ENCODE measurements at places on chromosomes 12 and 14. TPM values are rescaled to one million over a fixed set of nuclear protein-coding genes. Genes with fewer than 3 reads are reported as not detected.

The KLRD1 gene
- total RNA-seq, result 21.2 TPM

The CTSG gene
- not detected for total RNA-seq

DNA sequence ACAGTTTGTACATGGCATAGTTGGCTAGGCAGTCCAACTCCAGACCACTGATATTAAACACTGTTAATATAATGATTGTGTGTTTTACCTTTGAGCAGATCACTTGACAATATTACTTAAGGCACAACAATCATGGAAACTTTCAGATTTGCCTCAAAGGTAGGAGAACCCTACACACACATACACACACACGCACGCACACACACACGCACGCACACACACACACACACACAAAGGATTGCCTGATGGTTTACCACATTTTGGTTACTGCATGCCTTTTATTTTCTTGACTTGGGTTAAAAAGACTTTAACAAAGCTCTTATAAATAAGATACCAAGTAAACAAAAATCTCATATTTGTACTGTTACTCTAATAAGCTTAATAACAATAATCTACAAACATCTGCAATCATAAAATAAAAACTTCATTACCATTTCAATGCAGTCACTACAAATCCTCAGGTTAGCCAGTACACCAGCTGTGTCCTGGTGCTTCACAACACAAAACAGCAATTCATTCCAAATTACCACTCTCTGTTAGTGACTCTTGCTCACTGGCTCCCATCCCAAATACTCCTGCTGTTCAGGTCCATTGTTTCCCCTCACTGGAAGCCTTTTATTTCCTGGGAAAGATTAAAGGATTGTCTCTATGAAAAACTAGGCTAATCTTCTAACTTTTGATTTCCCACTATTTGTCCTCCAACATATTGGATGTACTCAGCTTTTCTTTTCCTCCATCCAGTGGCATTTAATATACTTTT lies 175.2 kb upstream of the ATP2B1 start:
- H3K36me3 ChIP-seq, result no peaks in the 10 kb centered on the region
- H3K4me3 ChIP-seq, result no peak overlapping the region
- H3K4me1 ChIP-seq, result peaks cover 17% of the 10 kb centered on the region
- H3K27ac ChIP-seq, result no peak overlapping the region
- H3K27me3 ChIP-seq, result no peaks in the 10 kb centered on the region

The RFLNA gene
- not detected for total RNA-seq

The ESPL1 gene
- total RNA-seq, result 2.5 TPM

DNA sequence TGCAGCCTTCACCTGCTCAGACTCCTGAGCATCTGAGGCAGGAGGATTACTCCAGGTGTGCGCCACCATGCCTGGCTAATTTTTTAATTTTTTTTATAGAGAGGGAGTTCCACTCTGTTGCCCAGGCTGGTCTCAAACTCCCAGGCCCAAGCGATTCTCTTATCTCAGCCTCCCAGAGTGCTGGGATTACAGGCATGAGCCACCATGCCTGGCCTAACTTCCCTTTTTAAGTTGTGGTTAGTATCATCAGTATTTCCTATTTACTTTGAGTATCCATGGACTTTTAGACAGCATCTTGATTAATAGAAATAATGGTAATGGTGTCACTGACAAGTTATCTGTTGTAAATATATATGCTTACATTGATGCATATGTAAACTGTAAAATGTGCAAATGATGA lies 116.9 kb downstream of the FGD4 start:
- no peak overlapping the region for H3K27ac ChIP-seq
- H3K27me3 ChIP-seq, result peaks cover 7% of the 10 kb centered on the region
- H3K4me3 ChIP-seq, result no peak overlapping the region
- H3K4me1 ChIP-seq, result no peaks in the 10 kb centered on the region
- H3K36me3 ChIP-seq, result no peaks in the 10 kb centered on the region

DNA sequence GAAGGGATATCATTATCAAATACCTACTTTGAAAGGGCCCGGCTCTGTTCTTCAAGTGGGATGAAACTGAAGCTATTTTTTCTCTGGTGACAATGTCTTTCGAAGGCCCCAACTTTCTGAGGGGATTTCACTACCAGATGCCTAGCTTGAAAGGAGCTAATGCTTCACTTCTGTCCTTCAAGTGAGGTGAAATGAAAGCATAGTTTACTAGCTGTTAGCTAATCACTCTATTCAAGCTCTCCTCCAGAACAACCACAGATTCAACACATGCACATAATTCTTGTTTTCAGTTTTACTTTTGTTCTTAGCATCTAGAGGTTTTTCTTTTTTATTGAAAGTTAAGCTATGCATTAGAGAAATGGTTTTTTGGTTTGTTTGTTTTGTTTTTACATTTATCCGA lies 571.4 kb downstream of the NOVA1 start:
- no peak overlapping the region for H3K4me3 ChIP-seq
- DNase-seq, result no peak
- no peaks in the 10 kb centered on the region for H3K4me1 ChIP-seq
- H3K27me3 ChIP-seq, result no peaks in the 10 kb centered on the region
- H3K27ac ChIP-seq, result no peak overlapping the region

The SOAT2 gene
- total RNA-seq, result 1.5 TPM

DNA sequence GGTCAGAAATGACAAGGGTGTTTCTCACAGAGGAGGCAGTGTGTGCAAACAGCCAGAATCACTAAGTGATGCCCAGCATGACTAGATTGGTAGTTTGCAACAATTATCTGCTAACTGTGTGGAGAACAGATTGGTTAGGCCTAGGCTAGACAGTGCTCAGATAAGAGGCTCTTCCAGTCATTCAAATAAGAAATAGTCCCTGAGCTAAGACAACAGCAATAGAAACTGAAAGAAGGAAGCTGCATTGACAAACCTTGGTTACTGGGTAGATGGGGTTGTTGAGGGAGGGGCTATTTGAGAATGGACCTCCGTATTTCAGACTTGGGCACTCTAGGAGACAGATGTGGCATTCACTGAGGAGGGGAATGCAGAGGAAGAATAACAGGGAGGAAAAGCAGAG lies 255.0 kb upstream of the NPAS3 start:
- no peak overlapping the region for H3K4me3 ChIP-seq
- no peak overlapping the region for H3K27ac ChIP-seq
- DNase-seq, result no peak
- H3K36me3 ChIP-seq, result no peaks in the 10 kb centered on the region

DNA sequence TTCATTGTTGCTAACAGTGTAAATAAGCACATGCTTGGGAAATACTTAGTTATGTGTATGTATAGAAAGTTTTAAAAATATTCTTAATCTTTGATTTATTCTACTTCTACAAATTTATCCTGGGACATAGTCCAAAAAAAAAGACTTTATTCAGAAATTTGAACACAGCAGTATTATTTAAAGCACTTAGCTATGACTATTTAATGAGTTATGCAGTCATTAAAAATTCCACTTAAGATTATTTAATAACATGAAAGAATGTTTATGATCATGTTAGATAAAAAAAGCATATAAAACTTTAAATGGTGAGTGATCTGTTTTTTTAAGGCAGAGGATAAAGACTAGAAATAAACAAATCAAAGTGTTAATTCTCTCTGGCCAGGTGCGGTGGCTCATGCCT lies 78.3 kb downstream of the BAZ1A start:
- no peaks in the 10 kb centered on the region for H3K4me1 ChIP-seq
- DNase-seq, result no peak
- H3K27me3 ChIP-seq, result no peaks in the 10 kb centered on the region
- peaks cover 66% of the 10 kb centered on the region for H3K36me3 ChIP-seq
- H3K27ac ChIP-seq, result no peak overlapping the region
- no peak overlapping the region for H3K4me3 ChIP-seq

DNA sequence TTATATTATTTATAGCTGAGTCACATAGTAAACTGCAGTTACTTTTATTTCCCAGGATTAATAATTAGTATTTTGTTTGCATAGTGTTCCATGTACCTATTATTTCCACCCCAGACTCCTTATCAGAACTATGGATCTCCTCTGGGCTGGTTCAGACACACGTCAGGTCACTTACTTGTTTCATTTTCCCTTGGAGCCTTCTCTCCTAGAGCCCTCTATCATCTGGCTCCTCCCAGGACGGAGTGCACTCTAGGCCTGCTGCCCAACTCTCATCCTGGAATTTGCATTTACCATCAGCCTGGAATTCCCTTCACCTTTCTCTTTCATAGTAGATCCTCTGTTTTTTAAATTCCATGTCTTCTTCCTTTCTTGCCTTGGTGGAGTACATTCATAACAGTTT lies 28.5 kb upstream of the GALNT16 start:
- H3K27me3 ChIP-seq, result no peaks in the 10 kb centered on the region
- no peak overlapping the region for H3K4me3 ChIP-seq
- H3K27ac ChIP-seq, result no peak overlapping the region

The NKX2-1 gene
- 0.16 TPM for total RNA-seq

DNA sequence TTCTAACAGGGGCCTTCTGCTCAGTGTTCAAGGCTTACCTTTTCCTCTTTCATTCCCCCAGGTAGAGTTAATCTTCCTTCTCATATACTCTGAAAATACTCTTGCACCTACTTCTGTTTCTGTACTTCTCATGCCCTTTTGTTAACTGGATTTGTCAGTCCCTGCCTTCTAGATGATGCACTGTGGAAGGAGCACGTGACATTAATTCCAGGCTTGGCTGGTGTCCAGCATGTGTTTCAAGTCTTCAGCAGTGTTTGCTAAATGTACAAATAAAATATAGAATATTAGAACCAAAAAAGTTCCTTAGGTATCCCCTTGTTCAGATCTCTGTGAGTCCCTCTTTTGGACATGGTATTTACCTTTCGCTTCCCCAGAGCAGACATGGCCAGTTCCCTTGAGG lies 27.9 kb upstream of the EVL start:
- H3K27ac ChIP-seq, result no peak overlapping the region
- no peak overlapping the region for H3K4me3 ChIP-seq
- DNase-seq, result no peak
- H3K27me3 ChIP-seq, result no peaks in the 10 kb centered on the region
- H3K36me3 ChIP-seq, result no peaks in the 10 kb centered on the region

- no peak overlapping the region for H3K4me3 ChIP-seq
- no peaks in the 10 kb centered on the region for H3K27me3 ChIP-seq
- no peak for DNase-seq
- H3K36me3 ChIP-seq, result peaks cover 57% of the 10 kb centered on the region
Observed at GRCh38 chr14:31159682-31160296, 47.8 kb downstream of the HECTD1 start.

GRCh38 chr14:77220246-77221017 lies 38.8 kb downstream of the TMEM63C start:
- H3K27me3 ChIP-seq, result peaks cover 19% of the 10 kb centered on the region
- peaks cover 3% of the 10 kb centered on the region for H3K4me1 ChIP-seq
- DNase-seq, result no peak
- H3K36me3 ChIP-seq, result no peaks in the 10 kb centered on the region

The ZNF891 gene
- total RNA-seq, result 6.0 TPM

The CDK17 gene
- total RNA-seq, result 56.4 TPM

DNA sequence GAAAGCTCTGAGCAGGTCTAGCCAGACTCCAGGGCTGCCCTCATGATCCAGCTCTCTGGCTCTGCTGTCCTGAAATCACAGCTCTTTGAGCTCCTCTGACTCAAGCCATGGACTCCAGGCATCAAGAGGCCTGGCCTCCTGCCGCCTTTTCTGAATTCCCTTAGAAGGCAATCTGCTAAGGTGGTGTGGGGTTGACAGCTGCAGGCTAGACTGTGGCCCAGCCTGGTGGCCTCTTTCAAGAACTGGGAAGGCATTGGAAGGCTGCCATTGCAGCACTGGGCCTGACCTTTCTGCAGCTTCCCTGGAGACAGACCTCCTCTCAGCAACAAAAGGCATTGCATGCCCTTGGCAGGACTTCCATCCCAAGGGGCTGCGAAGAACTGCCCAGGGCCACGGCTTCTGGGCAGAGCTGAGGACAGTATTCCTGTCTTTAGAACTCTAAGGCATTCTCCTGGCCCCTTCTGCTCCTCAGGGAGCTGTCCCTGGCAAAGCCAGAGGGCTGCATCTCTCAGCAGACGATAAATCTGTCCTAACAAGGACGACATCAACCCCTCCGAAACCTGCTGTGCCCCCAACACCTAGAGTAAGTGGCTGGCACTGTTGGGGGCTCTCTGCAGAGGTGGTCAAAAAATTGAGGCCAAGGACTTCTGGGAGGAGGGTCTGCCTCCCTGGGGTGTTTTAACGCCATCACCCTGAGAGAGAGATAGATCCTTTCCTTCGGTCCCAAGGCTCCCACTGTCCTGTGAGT lies 115.6 kb downstream of the RBM19 start:
- no peaks in the 10 kb centered on the region for H3K4me1 ChIP-seq
- H3K4me3 ChIP-seq, result no peak overlapping the region
- H3K27ac ChIP-seq, result no peak overlapping the region
- H3K27me3 ChIP-seq, result no peaks in the 10 kb centered on the region
- peaks cover 11% of the 10 kb centered on the region for H3K36me3 ChIP-seq

The CIPC gene
- 14.0 TPM for total RNA-seq

Data from T-cell (primary cell).